ENCODE measurements at places on chromosomes 2 and 18. TPM values are rescaled to one million over a fixed set of nuclear protein-coding genes. Genes with fewer than 3 reads are reported as not detected.

DNA sequence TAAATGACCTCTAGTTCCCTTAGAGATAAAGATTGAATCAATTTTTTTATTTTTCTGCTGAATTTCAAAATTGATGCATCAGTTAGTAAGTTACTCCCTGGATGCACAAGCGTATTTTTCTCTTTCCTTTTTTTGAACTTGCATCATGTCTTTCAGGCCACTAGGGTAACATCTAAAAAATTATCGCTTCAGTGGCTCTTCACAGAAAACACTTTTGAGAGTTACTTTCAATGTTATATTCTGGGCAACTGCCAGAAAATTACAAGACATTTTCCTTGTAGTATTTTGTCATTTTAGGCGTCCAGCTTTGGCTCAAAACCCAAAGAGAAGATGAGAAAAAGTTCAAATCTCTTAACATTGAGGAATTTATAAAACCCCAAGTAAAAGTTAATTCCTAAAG lies 59.8 kb downstream of the DSEL start:
- no peaks in the 10 kb centered on the region for H3K27me3 ChIP-seq
- no peak overlapping the region for H3K4me3 ChIP-seq
- DNase-seq: peak; percentile 19
- H3K36me3 ChIP-seq: no peaks in the 10 kb centered on the region
- H3K27ac ChIP-seq: no peak overlapping the region
- H3K4me1 ChIP-seq: no peaks in the 10 kb centered on the region

The ESPNL gene
- 1.3 TPM for total RNA-seq

DNA sequence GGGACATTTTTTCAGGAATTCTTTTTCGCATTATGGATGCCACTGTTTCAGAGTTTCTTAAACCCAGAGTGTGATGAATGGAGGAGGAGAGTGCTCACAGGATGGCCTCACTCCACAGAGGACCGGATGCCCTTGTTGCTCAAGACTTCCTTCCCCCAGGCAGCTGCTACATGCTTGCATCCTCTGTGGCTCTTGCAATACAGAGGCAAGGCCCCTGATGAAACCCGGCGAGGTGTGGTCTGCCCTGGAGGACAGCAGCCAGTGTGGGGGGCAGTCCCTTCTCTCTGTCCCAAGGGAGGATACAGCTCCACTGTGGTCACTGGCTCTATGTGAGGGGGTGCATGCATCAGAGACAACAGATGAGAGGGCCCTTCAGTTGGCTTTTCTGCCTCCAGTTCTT lies 109.6 kb downstream of the SH3RF3 start:
- H3K4me3 ChIP-seq: no peak overlapping the region
- H3K36me3 ChIP-seq: no peaks in the 10 kb centered on the region
- H3K27ac ChIP-seq: peak overlapping the region; percentile 71
- peaks cover 48% of the 10 kb centered on the region for H3K4me1 ChIP-seq

DNA sequence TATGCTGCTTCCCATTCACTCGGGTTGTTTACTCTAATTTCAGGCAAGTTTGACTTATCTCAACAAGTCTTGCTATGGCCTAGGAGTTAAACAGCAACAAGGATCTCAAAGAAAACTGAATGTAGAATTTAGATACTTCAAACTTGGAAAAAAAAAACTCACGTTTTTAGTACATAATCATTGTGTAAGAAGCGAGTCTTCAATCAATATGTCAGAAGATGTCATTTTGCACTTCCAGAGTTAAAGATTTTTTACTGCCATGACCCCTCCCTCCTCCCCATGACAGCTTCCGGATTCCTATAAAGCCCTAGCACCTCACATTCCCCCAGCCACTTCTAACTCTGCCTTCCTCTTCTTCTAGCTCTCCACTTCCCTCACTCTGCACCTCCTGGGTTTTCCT lies 133.4 kb downstream of the SS18 start:
- no peaks in the 10 kb centered on the region for H3K36me3 ChIP-seq
- H3K27ac ChIP-seq: no peak overlapping the region
- no peak overlapping the region for H3K4me3 ChIP-seq
- no peaks in the 10 kb centered on the region for H3K27me3 ChIP-seq
- H3K4me1 ChIP-seq: no peaks in the 10 kb centered on the region

DNA sequence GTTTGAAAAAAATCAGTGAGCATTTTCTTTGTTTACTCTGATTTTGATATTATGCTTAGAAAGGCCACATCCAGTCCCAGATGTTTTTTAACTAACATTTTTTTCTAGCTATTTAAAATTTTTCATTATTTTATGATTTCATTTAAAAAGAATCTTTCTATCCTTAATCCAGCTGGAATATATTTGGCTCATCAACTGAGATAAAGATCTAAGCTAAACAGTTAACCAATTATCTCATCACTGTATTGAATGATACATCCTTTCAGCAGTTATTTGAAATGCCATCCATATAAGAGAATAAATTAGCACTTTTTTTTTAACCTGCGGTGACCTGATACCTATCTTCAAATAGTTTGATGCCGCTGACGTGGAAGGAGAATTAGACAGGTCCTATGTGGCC lies 245.5 kb upstream of the COPS8 start:
- no peak overlapping the region for H3K4me3 ChIP-seq
- H3K36me3 ChIP-seq: no peaks in the 10 kb centered on the region
- no peak for DNase-seq
- H3K27me3 ChIP-seq: peaks cover 3% of the 10 kb centered on the region
- no peak overlapping the region for H3K27ac ChIP-seq

DNA sequence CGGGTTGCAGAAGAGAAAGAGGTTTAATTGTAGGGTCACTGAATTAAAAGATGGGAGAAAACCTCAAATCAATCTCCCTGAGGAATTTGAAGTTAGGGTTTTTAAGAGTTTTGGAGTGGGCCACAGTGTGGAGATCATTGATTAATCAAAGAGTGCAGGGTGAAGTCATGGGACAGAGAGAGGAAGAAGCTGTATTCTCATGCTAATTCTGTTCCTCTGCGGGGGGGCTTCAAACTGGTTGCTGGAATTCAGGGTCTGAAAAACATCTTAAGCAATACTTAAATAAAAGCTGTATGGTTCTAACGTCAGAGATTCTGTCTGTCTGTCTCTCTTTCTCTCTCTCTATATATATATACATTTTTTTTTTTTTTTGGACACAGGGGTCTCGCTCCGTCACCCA lies 169.8 kb upstream of the SPATS2L start:
- H3K27me3 ChIP-seq: no peaks in the 10 kb centered on the region
- DNase-seq: no peak
- H3K36me3 ChIP-seq: no peaks in the 10 kb centered on the region
- no peaks in the 10 kb centered on the region for H3K4me1 ChIP-seq
- no peak overlapping the region for H3K4me3 ChIP-seq
- H3K27ac ChIP-seq: no peak overlapping the region

DNA sequence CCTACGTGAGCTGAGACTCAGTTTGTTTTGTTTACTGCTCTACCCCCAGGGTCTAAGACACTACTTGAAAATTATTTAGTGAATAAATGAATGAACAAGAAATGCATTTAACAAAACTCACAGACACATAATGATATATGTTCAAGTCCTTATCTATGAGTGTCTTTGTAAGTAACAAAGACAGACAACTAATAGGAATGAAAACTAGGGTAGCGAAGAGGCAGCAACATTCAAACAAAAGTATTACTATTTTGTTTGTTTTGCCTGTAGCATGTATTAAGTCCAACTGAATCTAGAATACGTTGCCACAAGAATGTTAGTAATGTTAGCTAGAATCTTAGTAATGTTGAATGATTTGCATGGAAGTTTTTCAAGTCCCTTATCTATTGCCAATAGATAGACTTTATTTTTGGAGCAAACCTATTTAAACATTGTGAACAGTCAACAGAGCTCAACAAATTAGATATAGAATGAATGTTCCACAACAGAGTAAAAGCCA lies 144.8 kb upstream of the VWC2L start:
- no peaks in the 10 kb centered on the region for H3K27me3 ChIP-seq
- no peak overlapping the region for H3K4me3 ChIP-seq
- DNase-seq: peak; percentile 70
- H3K27ac ChIP-seq: no peak overlapping the region
- no peaks in the 10 kb centered on the region for H3K4me1 ChIP-seq

- no peak overlapping the region for H3K27ac ChIP-seq
- no peak overlapping the region for H3K4me3 ChIP-seq
- H3K36me3 ChIP-seq: no peaks in the 10 kb centered on the region
- no peak for DNase-seq
- no peaks in the 10 kb centered on the region for H3K4me1 ChIP-seq
- no peaks in the 10 kb centered on the region for H3K27me3 ChIP-seq
Observed at GRCh38 chr2:170733798-170734600, 18.9 kb downstream of the SP5 start.

DNA sequence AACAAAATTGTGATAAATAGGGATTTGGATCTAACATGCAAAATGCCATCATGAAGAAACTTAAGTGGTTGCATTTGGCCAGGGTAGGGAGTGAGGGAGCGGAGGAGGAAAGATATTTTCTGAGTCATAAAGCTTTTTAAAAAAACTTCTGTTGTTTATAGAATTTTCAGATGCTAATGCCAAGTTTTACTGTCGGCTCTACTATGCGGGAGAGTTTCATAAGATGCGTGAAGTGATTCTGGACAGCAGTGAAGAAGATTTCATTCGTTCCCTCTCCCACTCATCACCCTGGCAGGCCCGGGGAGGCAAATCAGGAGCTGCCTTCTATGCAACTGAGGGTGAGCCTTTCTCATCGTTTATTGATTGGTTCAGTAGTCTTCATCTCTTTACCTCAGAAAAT lies 56.0 kb upstream of the PTH2R start:
- peaks cover 2% of the 10 kb centered on the region for H3K4me1 ChIP-seq
- no peak overlapping the region for H3K27ac ChIP-seq
- peaks cover 5% of the 10 kb centered on the region for H3K36me3 ChIP-seq
- H3K4me3 ChIP-seq: no peak overlapping the region

DNA sequence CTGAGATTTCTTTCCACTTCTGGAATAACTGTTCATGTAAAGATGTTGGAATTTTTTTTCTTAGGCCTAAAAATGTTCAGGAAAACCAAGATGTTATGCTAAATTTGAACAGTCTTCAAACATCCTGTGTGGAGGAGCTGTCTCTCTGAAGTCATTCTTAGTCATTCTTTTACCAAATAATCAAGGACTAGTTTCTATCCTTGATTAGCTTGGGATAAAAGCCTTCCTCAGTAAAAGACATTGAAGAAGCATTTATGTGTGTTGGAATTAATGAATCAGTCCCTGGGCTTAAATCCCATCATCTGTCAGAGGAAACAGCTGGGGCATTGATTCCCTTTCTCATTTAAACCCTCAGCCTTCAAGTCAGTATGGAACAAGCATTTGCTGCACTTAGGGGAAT lies 300.1 kb upstream of the NXPH2 start:
- no peaks in the 10 kb centered on the region for H3K27me3 ChIP-seq
- no peaks in the 10 kb centered on the region for H3K4me1 ChIP-seq
- no peaks in the 10 kb centered on the region for H3K36me3 ChIP-seq
- no peak overlapping the region for H3K27ac ChIP-seq

GRCh38 chr2:123200035-123200434 lies 825.1 kb upstream of the CNTNAP5 start:
- H3K4me3 ChIP-seq: no peak overlapping the region
- H3K27me3 ChIP-seq: no peaks in the 10 kb centered on the region
- no peak overlapping the region for H3K27ac ChIP-seq
- no peaks in the 10 kb centered on the region for H3K4me1 ChIP-seq
- H3K36me3 ChIP-seq: no peaks in the 10 kb centered on the region

The OR6B3 gene
- not detected for total RNA-seq

- H3K4me3 ChIP-seq: no peak overlapping the region
- peaks cover 2% of the 10 kb centered on the region for H3K4me1 ChIP-seq
- peaks cover 4% of the 10 kb centered on the region for H3K36me3 ChIP-seq
- H3K27me3 ChIP-seq: no peaks in the 10 kb centered on the region
- DNase-seq: no peak
Observed at GRCh38 chr2:241619597-241620418, 17.1 kb downstream of the THAP4 start.

DNA sequence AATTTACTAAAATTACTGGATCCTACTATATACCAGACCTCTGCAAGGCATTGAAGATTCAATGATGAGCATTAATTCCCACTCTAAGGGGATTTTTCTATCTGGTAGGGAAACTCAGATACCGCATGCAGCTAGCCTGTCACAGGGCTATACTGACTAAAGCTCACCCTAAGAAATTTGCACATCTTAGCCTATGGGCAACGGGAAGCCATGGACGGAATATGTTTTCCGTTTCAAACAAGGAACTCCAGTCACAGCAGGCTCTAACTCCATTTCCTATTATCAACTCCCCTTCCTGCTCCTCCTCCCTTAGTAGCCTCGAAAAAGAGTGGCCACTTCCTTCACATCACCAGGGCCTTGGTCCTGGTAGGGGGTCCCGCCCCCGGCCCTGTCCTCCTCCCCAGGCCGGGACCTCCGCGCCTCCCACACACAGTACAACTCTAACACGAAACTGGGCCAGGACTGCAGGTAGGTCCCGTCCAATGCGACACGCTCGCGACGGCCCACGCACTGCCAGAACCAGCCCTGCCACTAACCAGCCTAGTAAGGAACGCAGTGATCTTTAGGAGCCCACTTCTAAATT lies 659 bp upstream of the COX5B start:
- peak; percentile 21 for DNase-seq
- H3K27ac ChIP-seq: peak overlapping the region; percentile 44
- H3K36me3 ChIP-seq: peaks cover 5% of the 10 kb centered on the region
- H3K4me1 ChIP-seq: no peaks in the 10 kb centered on the region
- no peaks in the 10 kb centered on the region for H3K27me3 ChIP-seq

- no peak overlapping the region for H3K27ac ChIP-seq
- no peak for DNase-seq
- no peak overlapping the region for H3K4me3 ChIP-seq
- peaks cover 2% of the 10 kb centered on the region for H3K36me3 ChIP-seq
- no peaks in the 10 kb centered on the region for H3K27me3 ChIP-seq
Observed at GRCh38 chr2:175126661-175127060, 41.3 kb downstream of the ATF2 start.

GRCh38 chr18:35817604-35818352 lies 154.7 kb upstream of the RMP24 start:
- DNase-seq: no peak
- H3K4me1 ChIP-seq: no peaks in the 10 kb centered on the region
- H3K27me3 ChIP-seq: no peaks in the 10 kb centered on the region
- H3K36me3 ChIP-seq: no peaks in the 10 kb centered on the region
- H3K27ac ChIP-seq: no peak overlapping the region
- no peak overlapping the region for H3K4me3 ChIP-seq
